ENCODE measurements at places on chromosomes 16 and 17.

GRCh38 chr16:47750371-47750770 is 289.2 kb downstream of the PHKB start:
- DNase-seq: no peak

GRCh38 chr16:52073024-52073423 is 473.9 kb downstream of the TOX3 start:
- DNase-seq: no peak

DNA sequence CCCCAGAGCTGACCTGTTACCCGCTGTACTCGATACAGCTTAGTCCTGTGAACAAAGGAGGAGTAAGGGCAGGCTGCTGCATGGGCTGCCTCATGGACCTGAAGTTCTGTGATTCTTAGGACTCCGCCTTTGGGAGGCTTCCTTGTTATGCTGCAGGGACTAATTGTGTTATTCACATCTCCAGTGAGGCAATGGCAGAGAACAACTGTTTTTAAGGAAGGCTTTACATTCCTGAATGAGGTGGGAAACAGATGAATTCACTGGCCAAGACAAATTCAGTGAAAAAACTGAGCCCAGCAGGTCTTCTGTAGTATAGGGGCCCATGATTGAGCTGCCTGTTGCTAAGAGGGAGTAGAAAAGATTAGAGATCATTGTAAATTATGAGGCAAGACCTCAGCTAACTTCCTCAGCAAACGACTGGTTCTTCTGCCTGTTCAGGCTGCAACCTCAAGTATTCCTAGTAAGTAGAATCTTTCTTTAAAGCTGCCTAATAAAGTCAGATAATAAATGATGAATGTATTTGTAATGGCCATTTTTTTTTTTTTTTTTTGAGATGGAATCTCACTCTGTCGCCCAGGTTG is 26.3 kb downstream of the ADORA2B start:
- no peak for DNase-seq

GRCh38 chr16:81210807-81211206 is 27.7 kb upstream of the BCO1 start:
- DNase-seq: no peak

DNA sequence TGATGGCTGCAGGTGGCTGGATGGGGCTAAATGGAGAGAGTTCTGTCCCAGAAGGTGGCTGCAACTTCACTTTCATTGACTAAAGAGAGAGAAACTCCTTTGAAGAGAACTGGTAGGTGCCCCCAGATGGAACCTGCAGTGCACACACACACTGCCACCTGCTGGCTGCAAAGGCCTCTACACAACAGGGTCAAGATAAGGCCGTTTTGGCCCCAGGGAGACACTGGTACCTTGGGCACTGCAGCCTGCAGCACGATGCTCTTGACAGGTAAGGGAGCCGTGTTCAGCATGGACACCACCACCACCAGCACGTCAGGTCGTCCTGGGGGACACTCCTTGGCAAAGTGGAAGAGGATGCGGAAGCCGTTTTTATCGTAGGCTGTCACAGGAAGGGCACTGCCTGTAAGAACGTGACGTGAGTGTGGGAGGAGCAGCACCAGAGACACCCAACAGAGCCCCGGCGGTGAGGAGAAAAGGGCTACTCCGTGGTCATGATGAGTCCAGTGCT is 22.7 kb downstream of the GGA3 start:
- peak; percentile 68 for DNase-seq

DNA sequence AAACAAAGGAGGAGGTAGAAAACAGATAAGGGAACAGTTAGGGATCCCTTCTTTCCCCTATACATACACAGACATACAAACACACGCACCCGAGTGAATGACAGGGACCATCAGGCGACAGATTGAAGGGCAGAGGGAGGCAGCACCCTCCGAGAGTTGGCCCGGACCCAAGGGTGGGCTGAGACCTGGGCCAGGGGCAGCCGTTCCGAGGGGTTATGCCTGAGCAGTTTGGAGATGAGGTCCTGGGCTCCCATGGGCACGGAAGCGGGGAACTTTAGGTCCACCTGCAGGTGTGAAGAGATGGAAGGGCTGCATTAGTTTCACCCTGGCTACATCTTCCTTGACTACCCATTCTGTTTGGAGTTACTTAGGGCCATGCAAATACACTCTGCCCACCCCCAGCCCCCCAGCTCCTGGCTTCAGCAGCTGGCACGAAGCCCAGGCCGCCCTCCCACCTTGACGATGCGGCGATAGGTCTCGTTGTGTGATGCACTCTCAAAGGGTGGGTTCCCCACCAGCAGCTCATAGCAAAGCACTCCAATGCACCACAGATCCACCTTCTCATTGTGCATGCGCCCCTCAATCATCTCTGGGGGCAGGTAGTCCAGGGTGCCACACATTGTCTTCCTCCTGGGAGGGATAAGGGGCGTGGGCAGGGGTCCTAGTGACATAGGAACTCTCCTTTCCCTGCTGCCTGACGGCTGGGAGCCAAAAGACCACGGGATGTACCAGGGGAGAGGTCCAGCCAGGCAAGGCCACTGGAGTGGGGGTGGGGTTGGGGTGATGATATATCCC is 5.4 kb downstream of the AURKB start:
- no peak for DNase-seq

DNA sequence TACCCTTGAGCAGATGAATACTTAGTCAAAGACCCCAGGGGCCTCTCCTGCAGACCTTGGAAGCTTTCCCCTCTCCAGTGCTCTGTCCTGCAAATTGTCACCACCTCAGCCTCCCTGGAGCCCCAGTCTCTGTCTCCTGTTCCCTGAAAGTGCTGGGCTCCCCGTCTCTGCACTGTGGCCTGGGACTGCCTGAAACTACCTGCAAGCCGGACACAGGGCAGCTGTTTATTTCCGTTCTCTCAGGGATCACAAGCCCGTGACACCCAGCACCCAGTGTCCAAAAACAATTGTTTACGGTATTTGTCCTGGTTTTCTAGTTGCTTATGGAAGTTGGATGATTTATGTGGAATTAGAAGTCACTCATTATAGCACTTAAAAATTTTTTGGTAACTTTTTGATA is 81.6 kb upstream of the CHMP6 start:
- DNase-seq: no peak

GRCh38 chr17:1431631-1432104 is 24.4 kb downstream of the CRK start:
- DNase-seq: no peak

GRCh38 chr17:69818467-69818866 is 256.6 kb upstream of the KCNJ16 start:
- no peak for DNase-seq

GRCh38 chr17:34837876-34838478 is 123.3 kb downstream of the CCT6B start:
- DNase-seq: no peak

DNA sequence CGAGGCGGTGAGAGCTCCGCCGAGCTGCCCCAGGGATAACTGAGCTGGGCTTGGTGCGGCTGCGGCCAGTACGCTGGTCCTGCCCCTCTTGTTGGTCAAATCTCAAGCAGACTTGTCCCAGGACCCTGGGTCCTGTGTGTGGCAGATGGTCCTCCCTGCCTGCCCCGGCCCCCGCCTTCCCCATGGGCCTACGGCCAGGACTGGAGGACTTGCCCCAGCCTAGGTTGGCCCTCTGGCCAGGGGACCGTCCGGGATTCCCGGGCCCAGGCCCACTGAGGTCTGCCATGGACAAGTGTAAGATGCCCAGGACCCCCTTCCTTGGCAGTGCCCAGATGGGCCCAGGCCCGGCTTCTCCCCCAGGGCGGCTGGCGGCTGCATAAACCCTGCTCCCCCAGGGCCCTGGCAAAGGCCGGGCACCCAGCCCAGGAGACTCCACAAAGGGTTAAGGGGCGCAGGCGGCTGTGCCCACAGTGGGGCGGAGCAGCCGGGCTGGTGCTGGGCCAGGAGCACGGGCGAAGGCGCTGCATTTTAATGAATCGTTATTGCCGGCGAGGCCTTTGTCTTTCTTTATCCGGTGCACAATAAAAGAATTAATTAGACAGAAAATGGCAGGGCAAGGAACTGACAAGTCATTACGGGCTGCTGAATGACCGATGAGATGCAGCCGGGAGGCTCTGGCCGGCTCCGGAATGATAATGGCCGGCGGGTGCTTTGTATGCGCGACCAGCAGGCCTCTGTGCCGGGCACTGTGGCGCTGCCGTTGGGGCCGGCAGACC is 9.1 kb downstream of the SOX8 start:
- DNase-seq: no peak

- peak; percentile 92 for DNase-seq
Observed at GRCh38 chr16:30091474-30092372, at the start of gene TBX6. TSS of gene TBX6 (minus strand) at chr16:30091924. CDS start at chr16:30091193, 731 bp downstream.

DNA sequence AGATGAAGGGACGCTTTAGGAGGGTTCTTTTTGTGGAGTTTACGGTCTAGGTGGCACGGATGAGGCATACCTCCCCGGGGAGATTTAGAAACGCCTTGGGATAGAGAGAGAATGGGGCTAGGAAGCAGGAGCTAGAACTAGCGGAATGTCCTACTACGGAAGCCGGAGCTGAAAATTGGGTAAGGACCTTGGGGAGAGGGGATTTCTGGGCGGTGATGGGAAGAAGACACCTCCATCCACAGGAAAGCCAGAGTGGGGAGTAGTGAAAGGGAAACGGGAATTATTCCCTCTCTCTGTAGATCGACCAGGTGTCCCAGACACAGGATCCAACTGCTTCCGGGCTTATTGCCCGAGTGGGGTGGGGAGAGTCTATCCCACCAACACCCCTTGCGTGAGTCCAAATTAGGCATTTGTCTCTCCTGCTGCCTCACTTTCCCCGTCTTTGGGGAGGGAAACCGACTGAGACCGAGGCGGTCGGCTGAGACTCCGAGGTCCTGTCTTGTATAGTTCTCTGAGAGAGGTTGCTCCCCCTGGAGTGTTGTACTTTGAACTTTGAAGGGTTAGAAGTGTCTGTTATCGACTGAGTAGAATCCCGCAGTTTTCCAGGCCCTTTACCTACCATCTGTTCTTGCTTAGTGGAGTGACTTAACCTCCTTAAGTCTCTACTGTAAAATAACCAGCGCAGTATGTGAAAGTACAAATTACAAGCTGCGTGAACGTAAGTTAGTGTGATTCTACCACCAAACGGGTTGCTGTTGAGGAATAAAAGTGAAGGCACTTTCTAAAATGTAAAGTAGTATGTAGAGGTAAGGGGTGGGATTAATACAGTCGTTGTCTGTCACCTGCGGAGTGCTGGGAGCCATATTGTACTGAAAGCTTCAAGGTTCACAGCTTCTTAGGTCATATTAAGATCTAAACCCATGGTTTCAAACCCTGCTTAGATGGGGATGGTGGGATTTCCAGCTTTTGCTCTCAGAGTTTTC is 1.0 kb downstream of the RSPRY1 start:
- DNase-seq: peak; percentile 35

GRCh38 chr17:39772415-39772814 is 34.7 kb downstream of the GRB7 start:
- no peak for DNase-seq

GRCh38 chr16:528111-529011 is 849 bp downstream of the CAPN15 start:
- DNase-seq: no peak

GRCh38 chr17:72060084-72060483 is 60.7 kb upstream of the SOX9 start:
- DNase-seq: no peak

DNA sequence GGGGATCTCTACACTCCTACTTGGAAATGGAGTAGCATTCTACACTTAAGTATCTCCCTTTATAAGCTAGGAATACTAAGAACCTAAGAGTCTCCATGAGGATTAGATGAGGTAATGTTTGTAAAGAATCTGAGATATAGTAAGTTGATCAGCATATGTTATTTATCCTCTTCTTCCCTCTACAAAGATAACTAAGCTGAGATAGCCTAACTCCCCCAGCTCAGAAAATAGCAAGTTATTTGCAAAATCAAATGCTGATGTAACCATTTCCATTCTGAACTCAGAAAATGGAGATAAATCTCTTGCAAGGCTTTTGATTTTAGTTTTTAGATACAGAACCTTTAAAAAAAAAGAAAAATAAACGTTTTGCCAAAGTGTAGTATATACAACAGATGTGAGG is 526.0 kb downstream of the MAF start:
- no peak for DNase-seq

GRCh38 chr17:59284317-59284716 is 47.1 kb upstream of the YPEL2 start:
- DNase-seq: no peak

GRCh38 chr17:51029142-51029541 is 91.5 kb downstream of the SPAG9 start:
- no peak for DNase-seq

- no peak for DNase-seq
Observed at GRCh38 chr17:71919186-71919585, 201.6 kb upstream of the SOX9 start.

- no peak for DNase-seq
Observed at GRCh38 chr16:65054457-65054856, 67.4 kb downstream of the CDH11 start.

DNA sequence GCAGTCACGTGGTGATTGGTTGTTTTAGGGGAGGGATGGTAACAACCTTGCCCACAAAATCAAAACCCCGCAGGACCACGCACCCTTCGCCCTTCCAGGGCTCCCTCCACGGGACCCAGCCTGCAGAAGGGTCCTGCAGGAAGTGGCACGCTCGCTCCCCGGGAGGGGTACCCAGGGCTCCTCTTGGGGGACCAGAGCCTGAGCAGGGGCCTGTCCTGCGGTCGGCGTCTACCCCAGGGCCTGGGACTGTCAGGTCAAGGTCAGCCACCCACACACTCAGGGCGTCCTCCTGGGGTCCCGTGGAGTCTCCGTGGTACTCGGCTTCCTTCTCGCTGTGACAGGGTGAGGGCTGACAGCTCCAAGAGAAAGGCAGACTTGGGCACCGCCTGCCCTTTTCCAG is 33.9 kb downstream of the ZNF469 start:
- no peak for DNase-seq

GRCh38 chr17:81837641-81838040 is 2.8 kb upstream of the PPP1R27 start:
- no peak for DNase-seq

DNA sequence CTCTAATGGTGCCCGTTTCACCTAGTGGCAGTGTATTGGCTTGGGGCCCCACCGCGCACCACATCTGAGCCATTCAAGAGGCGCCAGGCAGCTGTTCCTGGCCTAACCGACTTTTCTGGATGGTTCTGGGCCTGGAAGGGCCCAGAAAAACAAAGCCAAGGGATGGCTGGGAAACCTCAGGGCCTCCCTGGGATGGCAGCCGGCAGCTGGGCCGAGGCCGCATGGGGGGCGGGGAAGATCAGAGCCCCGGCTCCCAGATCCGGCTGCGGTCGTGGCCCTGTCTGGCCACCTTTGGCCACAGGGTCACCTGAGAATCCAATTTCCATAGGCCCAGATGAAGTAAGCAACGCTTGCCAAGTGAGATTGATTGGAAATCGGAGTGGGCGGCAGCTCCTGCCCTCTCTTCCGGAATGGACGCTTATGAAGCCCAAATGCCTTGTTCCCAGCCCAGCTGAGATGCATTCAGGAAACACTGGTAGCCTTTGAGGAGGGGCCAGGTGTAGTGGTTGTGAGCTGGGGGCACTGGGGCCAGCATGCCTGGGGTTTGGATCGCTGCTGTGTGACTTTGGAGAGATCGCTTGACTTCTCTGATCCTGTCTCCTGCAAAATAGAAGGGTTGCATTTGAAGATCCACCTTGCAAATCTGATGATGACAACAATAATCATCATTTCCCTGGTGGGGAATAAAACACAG is 163.8 kb upstream of the GSE1 start:
- no peak for DNase-seq
